ENCODE measurements at places on chromosomes 2 and 18.

GRCh38 chr18:46096651-46097300 is 1.3 kb downstream of the ATP5F1A start:
- no peak for DNase-seq

- DNase-seq: no peak
Observed at GRCh38 chr2:169507698-169508097, 1.8 kb upstream of the KLHL41 start.

- peak; percentile 78 for DNase-seq
Observed at GRCh38 chr2:86337244-86337835, at the start of gene REEP1. Gene REEP1, minus strand, starts transcription at chr2:86337626. Its CDS starts 116 bp downstream, at chr2:86337510.

DNA sequence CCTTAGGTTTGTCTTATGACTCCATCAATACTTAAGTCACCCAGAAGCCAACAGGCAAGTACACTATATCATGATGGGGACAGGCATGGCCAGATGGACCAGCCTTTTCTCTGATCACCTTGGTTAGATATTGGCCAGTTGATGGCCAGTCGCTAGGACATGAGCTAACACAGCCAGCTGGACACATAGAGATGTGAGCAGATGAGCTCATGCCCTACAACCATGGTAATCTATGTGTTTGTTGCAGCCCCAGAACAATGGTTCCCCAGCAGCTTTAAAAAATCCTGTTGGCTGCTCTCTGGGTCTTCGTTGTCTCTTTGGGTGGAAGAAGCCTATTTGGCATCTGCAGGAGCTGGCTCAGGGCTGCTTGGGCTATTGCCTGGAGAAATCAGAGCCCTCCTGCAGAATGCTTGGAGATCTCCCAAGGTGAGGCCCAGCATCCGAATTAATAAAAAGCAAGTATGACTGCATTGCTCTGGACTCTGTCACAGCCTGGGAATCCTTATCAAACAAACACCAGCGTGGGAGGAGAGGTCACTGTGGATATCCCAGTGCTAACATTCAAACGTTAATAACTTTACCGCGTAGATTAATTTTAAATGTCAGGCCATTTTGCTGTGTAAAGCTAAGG is 62.3 kb upstream of the KLHL29 start:
- no peak for DNase-seq

DNA sequence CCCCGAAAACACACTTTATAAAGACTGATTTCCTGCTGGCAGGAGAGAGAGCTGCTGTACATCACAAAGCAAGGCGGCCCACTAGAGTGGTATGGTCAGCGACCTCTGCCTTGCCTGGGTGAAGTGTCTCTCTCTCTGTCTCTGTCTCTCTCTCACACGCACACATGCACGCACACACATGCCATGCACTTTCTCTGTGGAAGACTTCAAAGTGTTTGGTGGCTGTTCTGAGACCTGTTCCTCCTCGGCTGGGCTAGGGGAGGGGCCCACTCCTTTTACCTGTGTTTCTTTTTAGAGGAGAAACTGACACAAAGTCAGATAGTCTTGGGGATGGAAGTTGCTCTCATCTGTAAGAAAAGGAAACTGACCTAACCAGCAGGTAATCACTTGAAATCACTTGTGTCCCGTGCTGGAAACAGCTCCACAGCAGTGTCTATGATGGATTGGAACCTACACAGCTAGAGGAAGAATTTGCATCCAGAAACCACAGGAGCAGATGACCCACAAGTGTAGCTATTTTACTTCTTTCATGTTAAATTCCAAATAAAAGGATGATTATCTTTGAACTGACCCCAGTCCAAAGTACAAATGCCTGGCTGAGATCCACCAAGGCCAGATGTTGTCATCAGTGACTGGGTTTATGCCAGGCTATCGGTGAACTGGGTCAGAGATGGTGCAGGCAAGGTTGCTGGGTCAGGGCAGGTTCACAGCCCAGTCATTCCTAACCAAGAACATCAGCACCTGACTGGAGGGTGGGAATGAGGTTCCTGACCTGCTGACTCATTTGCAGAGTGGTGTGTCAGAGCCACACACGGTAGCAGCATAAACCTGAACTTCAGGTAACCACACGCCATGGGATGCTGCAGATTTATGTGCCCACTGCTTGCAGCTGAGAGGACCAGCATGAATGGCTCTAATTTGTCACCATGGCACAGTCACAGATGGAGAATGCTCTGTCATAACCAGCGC is 63.0 kb downstream of the NPAS2 start:
- no peak for DNase-seq

Measured in ecto neural progenitor cell (in vitro differentiated cells).